ENCODE measurements at places on chromosomes 6 and 20.

GRCh38 chr20:61434341-61434781, 182.3 kb downstream of the CDH4 start:
- no peak for DNase-seq

GRCh38 chr6:3871939-3872338, 22.8 kb downstream of the FAM50B start:
- DNase-seq = no peak

DNA sequence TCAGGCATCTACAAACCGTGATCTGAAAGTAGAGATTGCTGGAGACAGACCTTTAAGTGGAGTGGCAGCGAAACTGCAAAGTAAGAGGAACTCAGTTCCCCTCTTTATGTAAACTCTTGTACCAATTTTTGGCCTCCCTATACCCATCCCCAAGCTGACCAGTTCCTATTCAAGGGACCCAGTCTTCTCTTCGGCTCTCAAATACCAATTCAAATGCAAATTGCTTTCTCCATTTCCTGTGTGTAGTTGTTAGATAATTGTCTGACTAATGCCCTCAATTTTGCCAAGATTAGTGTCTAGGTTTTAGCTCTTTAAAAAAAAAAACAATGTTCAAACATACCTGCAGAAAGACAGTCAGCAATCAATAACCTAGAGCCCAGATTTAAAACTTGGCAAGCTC, 150.9 kb downstream of the EYA4 start:
- DNase-seq = no peak

DNA sequence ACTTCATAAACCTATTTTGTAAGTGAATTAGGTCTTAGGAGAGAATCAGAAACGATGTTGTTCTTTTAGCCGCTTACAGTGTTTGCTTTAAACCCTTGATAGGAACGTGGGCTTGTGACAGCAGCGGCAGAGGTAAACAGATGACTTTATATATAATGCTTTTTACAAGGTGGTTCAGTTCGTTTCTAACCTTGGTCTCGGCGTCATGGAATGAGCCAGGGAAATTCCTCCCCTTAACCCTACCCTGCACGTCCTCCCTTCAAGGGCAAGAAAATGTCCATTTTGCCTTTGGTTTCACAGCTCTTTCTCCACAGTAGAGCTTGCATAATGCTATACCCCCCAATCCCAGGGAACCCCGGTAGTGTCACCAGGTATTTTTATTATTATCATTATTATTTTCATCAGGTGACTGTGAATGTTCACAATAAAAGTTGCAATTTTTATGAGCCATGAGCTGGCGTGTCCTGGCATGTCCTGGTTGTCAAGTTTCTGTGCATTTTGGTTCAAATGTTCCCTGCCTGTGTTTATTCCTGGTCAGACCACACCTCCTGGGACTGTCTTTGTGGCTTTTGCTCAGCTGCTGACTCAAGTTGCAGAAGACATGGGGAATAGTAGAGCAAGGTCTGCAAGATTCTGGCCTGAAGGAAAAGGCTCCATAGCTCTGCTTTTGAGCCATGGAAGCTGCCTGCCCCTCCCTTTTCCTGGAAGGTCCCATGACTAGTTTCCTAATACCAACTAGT, 112.8 kb upstream of the BMP2 start:
- no peak for DNase-seq

DNA sequence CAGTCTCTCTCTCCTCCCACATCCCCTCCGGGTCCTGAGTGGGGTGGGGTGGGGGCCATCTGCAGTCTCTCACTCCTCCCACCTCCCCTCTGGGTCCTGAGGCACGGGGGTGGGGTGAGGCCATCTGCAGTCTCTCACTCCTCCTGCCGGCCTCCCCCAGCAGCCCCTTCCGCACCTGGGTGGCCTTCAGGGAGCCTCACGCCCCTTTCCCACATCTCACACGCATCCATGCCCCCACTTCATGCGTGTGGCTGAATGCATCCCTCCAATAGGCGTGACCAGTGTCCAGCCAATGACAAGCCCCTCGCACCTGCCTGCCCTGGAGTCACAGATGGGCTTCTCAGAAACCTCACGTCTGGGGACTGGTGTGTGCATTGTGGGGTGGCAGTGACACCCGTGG, 993 bp upstream of the SRMS start:
- DNase-seq = no peak

DNA sequence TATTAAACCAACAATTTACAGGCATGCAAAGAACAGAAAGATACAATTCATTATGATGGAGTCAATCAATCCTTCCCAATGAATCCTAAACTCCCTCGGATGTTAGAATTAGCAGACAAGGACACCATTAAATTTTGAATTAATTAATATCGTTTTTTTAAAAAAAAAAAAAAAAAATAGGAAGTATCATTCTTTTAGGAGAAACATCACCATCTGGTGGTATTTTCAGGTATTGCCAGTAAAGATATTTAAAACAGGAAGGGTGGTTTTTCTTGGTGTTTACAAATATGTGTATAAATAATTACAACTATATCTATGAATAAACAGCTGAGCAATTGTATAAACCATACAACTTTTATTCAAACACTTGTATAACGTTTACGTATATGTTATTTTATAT, 564.4 kb downstream of the HAO1 start:
- no peak for DNase-seq

DNA sequence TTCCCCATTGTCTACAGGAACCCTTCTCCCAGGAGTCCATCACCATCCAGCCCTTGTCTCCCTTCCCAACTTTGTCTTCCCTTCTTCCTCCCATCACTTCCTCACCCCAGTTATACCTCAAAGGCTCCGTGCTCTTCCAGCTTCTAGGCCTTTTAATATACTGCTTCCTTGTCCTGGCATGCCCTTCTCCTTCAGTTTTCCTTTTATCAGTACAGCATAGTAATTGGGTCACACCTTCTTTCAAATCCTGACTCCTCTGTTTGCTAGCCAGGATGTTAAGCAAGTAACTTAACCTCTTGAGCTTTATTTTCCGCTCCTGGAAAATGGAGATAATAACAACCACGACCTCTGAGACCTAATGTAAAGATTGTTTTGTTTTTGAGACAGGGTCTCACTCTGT, 54.9 kb upstream of the PNRC1 start:
- DNase-seq = no peak
